Neural progenitor cell (in vitro differentiated cells): ENCODE measurements at places on chromosomes 12 and 14. TPM values are rescaled to one million over a fixed set of nuclear protein-coding genes. Genes with fewer than 3 reads are reported as not detected.

The ZC3H10 gene
- total RNA-seq, result 10.3 and 10.8 TPM in 2 replicates

The SYCP3 gene
- total RNA-seq, result 0.03 and 0.04 TPM in 2 replicates

DNA sequence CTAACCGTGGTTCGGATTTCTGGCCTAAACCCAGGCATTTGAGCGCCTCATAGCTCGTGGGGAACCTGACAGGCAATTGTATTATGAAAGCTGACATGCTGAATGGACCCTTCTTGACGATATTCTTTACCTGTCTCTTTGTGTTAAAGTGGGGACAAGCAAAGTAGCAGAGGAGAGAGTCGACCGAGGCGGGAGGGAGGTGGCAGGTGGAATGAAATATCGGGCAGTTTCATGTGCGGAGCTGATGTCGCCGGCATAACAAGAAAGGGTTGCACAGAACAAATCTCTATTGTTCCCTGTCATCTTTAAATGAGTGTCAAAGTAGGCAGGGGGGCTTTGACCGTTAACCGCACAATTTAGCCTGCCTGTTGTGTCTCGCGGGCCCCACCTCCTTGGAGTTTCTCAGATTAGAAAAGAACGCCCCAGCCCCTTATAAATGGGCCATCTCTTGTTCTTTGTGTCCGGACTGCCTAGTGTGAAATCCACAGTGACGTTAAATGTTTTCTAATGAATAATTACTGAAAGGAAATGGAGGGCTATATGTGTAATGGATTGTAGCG is 11.5 kb downstream of the MYO1H start:
- DNase-seq, result peak; percentile 37
- no peak overlapping the region for H3K27ac ChIP-seq
- no peaks in the 10 kb centered on the region for H3K36me3 ChIP-seq
- no peak overlapping the region for H3K4me3 ChIP-seq
- peaks cover 12% of the 10 kb centered on the region for H3K4me1 ChIP-seq

DNA sequence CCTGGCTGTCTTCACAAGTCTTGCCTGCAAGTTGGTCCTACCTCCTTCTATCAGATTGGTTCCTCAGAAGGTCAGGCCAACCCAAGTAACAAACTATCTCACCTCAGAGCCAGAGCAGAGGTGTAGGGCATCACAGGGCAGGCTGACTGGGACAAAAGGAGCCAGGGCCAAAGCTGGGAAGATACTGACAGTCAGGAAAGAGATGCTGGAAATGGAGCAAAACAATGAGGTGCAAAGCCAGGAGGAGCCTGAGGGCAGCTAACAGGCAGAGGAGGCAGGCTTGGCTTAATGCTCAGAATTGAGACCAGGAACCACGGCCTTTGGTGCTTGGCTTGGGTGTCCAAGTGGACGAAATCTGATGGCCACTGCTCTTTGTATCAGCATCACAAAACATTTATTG is 68.4 kb upstream of the PNMA1 start:
- H3K27me3 ChIP-seq, result peaks cover 98% of the 10 kb centered on the region
- H3K4me1 ChIP-seq, result peaks cover 41% of the 10 kb centered on the region
- H3K4me3 ChIP-seq, result no peak overlapping the region
- no peak for DNase-seq

DNA sequence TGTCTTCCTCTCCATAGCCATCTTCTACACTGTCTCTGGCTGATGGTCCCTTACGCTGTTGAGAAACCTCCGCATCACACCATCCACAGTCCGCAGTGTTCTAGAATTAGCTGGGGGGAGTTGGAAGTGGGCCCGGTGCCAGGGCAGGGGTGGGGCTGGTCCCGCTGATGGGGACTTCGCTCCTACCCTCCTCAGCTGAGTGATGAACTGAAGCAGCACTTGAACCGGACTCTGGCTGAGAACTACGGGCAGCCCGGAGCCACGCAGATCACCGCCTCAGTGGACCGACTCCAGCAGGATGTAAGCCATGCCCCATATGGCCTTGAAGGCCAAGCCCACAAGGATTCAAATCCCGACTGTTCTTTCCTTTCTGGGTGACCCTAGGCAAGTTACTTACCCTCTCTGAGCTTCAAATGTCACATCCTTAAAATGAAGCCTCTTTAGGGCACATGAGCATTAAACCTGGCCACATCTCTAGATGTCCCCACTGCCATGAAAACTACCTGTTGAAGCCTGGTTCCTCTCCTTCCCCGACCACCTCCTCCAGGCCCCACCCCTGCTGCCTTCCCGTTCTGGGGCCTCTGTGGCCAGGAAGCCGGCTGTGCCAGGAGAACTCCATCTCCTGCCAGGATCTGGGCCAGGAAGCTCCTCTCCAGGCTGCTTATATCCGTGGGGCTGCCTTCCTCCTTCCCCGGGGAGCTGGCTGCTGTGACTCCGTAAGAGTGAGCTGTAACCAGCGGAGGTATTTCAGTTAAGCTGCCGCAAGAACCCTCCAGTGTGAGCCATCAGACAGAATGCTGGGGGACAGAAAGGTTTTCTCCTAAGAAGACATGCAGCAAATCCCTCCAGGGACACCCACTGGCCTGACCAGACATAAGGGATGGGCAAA is 53.1 kb downstream of the TSPAN11 start:
- no peak overlapping the region for H3K27ac ChIP-seq
- DNase-seq, result no peak
- H3K4me3 ChIP-seq, result no peak overlapping the region
- peaks cover 9% of the 10 kb centered on the region for H3K4me1 ChIP-seq
